ENCODE measurements at places on chromosomes 3 and 15. TPM values are rescaled to one million over a fixed set of nuclear protein-coding genes. Genes with fewer than 3 reads are reported as not detected.

- no peak for DNase-seq
Measured at GRCh38 chr3:153305189-153305588, 143.2 kb downstream of the RAP2B start.

DNA sequence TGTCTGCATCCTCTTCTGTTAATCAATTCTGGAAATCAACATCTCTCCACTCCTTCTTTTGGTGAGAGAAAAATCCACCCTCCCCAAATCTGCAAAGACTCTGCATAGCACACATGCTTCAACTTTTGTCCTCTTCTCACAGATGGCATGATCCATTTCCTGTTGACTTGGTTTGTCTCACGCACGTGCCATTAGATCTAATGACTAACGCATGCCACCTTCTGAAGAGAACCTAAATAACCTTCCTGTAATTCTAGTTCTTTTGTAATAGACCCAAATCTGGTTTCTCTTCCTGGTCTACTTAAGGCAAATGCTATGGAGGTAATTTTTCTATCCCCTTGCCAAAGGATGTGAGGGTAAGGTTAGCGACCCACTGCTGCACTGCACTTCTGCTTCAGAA lies 51.0 kb upstream of the ATOSA start:
- no peak for DNase-seq

DNA sequence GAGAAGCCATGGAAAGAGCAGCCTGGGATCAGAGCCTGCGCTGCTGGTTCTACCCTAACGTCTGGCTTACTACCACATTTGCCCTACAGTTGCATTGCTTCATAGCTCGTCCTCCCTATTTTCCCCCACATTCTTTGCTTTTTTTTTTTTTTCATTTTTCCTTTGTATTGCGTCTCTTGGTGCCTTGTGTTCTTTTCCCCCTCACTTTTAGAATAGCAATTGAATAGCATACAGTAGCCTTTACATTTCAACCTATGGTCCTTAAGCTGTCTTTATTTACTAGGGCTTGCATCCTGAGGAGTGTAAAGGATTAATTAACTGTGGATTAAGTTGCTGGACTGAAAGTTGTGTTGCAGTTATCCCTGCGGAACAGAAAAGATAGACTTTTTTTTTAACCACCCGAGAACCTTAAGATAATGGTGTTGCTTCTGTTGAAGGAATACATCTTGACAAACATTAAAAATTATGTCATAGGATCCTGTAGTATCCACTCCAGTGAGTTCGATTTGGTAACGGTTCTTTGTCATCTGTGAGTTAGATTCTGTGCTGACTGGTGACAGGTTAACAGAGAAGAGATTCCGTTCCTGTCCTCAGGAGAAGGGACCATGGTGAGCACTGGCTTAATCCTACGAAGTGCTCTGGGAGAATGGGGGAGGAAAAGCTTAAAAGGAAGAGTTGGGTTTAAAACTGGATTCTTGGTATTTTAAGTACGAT lies 417.4 kb upstream of the NAALADL2 start:
- DNase-seq = no peak

SERPINI2 gene
- 0.27 TPM for total RNA-seq

ANKUB1 gene
- total RNA-seq = not detected

GRCh38 chr3:54530091-54530490 lies 397.8 kb downstream of the LRTM1 start:
- DNase-seq = no peak

GRCh38 chr3:56864918-56865524 lies 63.3 kb upstream of the ARHGEF3 start:
- DNase-seq = no peak

DNA sequence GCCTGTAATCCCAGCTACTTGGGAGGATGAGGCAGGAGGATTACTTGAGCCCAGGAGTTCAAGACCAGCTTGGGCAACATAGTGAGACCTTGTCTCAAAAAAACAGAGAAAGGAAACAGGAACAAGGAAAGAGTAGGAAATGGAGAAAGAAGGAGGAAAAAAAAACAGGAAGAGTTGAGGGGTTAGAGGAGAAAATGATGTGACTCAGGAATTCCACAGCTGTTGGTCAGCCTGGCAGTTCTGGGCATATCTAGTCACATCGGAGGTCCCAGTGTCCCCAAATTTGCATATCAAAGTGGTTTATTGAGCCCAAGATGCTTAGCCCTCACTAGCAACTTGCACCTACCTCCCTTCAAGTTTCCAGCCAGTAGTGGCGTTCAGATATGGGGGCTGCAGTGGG lies 18.8 kb upstream of the JMJD7 start:
- peak; percentile 4 for DNase-seq

DNA sequence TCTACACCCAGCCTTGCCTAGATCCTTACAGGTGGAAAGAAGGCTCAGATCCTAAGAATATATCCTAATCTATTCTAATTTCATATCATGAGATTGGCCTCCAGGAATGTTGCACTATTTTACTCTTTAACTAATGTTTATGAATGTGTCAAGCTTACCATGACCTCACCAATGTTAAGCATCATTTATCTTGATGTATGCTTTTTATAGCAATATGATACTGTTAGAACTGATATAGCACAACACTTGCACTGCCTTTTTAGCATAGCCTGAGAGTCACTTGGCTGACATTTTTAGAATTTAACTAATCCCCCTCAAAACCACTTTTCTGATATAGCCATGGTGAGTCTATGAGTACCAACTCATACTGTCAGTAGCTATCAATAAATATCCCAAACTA lies 191.5 kb upstream of the NR2F2 start:
- DNase-seq = no peak

GRCh38 chr3:31180274-31180673 lies 285.8 kb upstream of the GADL1 start:
- no peak for DNase-seq

DNA sequence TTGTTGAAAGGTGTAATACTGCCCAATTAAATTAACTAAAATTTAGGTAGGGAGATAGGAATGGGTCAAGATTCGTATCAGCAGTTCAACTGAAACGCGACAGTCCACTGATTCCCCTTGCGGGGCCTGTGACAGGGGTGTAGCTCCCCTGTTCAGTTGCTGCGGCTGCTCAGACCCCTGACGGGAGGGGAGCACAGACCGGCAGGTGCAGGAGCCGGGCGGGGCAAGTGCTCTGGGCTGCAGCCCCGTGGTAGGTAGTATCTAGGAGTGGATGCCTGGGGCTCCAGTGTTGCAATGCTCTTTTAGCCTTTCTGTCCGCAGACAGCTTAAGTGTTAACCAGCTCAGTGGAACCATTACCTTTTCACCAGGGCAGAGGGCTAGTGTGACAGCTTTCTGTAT lies 164.9 kb downstream of the ROBO2 start:
- DNase-seq = no peak

GRCh38 chr15:60344461-60344860 lies 53.3 kb downstream of the ANXA2 start:
- DNase-seq = no peak

- DNase-seq = no peak
Measured at GRCh38 chr15:80159811-80160569, 7.2 kb downstream of the FAH start.

- no peak for DNase-seq
Measured at GRCh38 chr15:72774696-72775383, 8.7 kb downstream of the ADPGK start.

- DNase-seq = no peak
Measured at GRCh38 chr15:88220443-88221335, 35.9 kb downstream of the NTRK3 start.

DNA sequence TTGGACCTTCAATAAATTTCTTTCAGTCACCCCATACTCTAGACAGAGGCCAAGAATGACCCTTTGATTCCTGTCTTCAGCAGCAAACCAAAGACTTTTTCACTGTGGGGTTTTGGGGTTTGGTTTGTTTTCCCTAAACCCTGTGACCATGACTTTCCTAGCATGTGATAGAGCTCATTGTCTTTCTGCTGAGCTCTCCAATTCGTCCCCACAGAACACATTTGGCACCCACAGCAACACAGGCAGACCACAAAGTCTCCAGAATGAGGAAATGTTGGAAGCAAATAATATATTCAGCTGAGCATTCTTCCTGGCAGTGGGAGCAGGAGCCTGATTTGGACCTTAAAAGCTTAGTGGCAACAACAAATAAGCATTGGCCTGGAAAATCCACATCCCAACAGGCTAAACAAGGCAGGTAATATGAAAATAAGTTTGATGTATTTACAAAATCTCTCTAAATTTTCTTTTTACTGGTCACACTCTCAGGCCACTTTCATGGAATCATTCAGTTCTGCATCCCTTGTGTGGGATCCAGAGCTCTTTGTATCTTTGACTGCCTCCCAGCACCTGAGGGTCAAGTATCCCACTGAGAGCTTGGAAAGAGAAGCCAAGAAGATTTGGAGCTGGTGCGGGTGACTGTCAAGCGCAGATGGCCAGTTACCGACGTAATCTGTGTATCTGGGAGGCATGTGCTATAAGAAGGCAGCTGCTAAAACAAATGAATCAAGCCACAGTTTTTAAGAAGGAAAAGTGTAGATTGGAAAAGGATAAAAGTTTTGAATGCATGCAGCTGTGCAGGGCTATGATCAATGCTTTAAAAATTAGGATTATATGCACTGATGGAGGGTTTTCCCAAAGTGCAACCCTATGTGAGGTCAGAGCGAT lies 36.5 kb upstream of the CPB1 start:
- DNase-seq = peak; percentile 71

DNA sequence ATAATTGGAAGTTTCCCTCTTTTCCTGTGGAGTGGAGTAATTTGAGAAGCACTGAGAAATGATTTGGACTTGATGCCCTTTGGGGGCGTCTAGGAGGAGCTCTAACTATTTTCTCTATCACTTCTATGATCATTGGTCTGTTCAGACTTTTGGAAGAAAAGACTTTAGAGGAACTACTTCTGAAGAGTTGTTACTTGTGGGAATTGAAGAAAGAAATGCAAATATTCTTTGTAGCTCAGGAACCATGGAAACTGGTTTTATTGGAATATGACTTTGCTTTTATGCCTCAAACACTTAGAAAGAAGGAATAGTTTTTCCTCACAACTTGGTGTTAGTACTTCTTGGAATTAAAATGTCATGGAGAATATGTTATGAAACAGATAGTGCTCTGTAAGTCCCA lies 122.0 kb upstream of the ALDH1A3 start:
- DNase-seq = no peak

DNA sequence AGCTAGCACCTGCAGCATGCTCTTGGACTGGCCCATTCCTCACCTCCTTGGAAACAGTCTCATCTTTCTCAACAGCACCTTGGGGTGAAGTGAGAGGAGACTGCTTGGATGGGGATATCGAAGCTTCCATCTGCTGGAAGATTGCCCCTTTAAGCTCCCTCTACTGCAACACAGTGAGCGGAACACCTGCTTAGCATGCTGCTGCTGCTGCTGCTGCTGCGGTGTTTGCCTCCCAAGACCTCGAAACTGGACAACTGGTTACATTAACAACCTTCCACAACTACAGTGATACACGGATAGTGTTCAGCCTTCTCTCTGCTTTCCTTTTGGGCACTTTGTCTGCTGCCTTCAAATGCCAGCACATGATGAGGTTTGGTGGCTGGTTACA lies 253.9 kb upstream of the LYSMD4 start:
- no peak for DNase-seq

DNA sequence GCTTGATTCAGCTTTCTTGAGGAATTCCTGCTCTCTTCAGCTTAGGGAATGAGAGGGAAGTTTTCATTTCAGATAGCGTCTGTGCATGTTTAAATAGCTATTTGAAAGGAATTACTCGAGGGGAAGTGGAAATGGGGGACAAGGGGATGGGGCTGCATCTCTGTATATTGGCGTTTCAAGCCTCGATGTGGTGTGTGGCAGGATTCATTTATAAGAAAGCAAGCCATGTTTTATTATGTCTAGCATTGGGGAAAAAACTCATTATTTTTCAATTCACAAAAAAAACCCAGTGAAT lies 1.0 kb downstream of the ATP2C1 start:
- DNase-seq = no peak

TRIM42 gene
- not detected for total RNA-seq

DNA sequence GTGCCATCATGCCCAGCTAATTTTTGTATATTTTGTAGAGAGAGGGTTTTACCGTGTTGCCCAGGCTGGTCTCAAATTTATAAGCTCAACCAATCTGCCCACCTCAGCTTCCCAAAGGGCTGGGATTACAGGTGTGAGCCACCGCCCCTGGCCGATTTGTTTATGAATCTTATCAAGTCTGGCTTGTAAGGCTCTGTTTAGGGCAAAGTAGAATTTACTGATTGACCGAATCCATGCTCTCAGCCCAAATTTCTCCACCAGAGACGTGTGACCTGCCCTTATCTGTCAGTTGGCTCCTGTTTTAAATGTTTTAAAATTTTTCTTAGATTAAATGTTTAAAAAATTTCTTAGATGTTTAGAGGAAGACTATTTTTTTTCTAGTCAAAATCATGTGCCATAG lies 19.5 kb downstream of the RAD54L2 start:
- no peak for DNase-seq

- DNase-seq = no peak
Measured at GRCh38 chr3:120775411-120775810, 32.9 kb downstream of the GTF2E1 start.

PATL2 gene
- 0.41 TPM for total RNA-seq

UBA7 gene
- total RNA-seq = 70.3 TPM

- no peak for DNase-seq
Measured at GRCh38 chr3:72722930-72723726, 125.1 kb downstream of the SHQ1 start.

CD96 gene
- total RNA-seq = under 0.01 TPM

DNA sequence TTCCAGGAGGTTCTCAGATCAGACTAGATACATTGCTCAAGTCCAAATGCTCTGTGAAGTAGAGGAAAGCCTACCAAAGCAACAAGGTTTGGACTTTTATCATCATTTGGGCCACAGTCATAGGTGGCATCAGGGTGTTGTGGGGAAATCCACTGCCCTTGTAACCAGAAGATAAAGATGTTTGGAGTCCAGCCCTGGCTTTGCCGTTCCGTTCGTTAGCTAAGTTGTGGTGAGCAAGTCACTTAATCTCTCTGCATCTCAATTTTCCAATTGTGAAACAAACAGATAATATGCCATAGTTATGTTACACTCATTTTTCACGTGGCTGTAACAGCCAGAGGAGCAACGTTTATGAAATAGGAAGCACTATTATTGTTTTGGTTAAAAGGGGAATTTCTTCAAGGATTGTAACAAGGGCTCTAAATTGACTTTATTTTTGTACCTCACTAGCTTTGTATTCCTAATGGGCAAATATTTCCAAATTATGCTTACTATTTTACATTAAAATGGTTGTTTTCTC lies 125.6 kb downstream of the CD47 start:
- no peak for DNase-seq

GRCh38 chr3:43883729-43884396 lies 193.1 kb downstream of the ABHD5 start:
- no peak for DNase-seq

DNA sequence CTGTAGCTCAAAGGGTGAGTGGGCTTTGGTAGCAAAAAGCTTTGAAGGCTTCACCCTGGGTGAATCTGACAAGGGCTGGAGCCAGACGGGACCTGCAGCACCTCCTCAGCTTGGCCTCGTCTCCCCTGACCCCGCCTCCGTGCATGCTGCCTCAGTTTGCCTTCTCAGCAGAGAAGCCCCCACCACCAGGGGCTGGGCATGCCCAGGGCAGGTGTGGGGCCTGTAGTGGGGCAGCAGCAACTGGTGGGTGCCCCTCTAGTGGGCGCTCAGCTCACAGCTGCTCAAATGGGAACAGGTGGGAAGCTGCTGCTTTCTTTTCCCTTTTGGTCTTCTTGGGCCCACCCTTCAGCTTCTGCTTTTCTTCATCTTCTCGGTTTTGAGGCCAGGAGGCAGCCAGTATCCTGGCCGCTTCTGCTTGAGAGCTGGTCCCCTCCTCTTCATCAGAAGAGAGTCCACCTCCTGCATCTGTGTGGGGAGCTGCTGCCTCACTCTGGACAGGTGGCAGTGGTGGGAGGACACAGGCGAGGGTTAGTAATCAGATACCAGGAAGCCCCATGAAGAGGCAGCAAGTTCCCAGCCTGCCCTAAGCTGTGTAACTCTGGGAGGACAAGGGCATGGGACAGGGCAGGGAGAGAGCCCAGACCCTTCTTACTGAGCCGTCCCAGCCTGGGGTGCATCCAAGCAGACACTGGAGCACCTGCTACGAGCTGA lies 21.0 kb downstream of the TMEM43 start:
- no peak for DNase-seq

Data from sigmoid colon (tissue), 7 donors.